Hindlimb muscle (tissue), 1 donor: ENCODE measurements at places on chromosomes 2 and 18. TPM values are rescaled to one million over a fixed set of nuclear protein-coding genes. Genes with fewer than 3 reads are reported as not detected.

DNA sequence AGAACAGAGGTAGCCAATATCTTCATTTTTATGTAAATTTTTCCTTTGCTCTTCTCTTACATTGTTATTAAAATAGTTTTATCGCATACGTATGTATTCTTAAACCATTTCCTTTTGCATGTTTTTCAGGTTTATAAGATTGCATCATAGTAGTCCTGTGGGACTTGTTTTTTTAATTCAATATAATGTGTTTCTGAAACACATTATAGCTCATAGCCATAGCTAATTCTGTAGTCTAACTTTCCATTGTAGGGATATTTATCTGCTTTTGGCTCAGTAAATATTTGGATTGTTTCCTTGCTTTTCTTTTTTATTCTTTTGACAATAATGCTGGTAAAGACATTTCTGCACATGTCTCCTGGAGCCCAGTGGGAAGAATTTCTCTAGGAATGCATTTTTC lies 484.3 kb downstream of the PTPRM start:
- peak; percentile 55 for DNase-seq

GRCh38 chr2:39685126-39685525 lies 19.4 kb downstream of the TMEM178A start:
- no peak for DNase-seq

MRO gene
- 0.39 TPM for polyA plus RNA-seq

- peak; percentile 4 for DNase-seq
Observed at GRCh38 chr18:51330148-51330547, 132.7 kb upstream of the MEX3C start.

- no peak for DNase-seq
Observed at GRCh38 chr2:29518646-29519337, 402.6 kb downstream of the ALK start.

GRCh38 chr2:230814616-230815015 lies 50.1 kb upstream of the ITM2C start:
- DNase-seq = no peak

C2orf81 gene
- polyA plus RNA-seq = 2.7 TPM

- DNase-seq = no peak
Observed at GRCh38 chr2:6973895-6974545, 56.8 kb downstream of the RNF144A start.

REEP1 gene
- 88.7 TPM for polyA plus RNA-seq

DNA sequence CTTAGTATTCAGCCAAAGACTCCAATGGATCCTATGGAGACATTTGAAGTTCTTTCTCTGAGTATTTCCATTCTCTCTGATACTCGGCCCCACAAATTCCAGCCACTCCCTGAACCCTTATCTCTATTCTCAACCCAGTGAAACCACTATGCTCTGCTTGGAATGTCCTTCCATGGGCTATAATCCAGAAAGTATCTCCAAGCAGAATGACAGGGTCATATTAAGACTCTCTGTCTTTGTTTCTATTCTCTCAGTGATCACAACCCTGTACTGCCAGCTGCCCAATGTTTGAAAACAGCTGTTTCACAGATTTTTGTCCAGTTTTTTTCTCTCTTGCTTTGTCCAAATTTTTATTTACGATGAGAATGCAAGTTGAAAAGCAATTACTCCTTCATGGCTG lies 21.9 kb downstream of the CHMP3 start:
- DNase-seq = no peak

DNA sequence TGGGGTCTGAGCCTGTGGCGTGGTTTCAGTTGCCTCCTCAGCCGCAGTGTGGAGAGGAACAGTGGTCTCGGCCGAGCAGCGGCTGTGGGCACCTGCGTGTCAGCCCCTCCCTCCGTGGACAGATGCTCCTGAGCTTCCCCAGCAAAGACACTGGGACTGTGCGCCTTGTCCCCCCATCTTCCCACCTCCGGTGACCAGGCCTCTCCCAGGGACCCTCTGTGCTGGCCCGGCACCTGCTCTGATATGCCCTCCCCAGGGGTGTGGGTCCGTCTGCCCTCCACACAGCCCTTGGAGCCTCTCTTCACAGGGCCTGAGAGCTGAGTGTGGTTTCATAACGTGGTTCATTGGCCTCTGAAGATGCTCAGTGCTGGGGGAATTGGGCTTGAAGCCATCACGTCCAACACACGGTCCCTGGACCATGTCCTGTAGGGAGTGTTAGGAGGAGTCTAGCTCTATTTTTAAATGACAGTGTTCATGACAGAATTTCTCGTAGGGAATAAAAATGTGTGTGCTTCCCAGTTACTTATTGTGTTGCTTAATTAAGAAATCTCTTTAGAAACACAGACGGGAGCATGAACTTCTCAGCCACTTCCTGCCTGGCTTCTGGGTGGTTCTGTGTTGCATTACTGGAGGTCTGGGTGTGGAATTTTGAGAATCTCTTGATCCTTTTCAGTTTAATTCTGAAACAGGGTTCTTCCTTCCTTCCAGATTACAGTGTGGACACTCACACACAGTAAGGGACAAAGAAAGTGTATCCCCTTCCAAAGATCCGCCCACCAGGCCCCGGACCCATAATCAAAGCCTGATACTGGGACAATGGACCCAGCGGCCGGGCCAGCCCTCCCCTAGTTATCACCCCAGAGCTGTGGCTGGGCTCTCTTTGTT lies 110.7 kb downstream of the NFATC1 start:
- no peak for DNase-seq

DNA sequence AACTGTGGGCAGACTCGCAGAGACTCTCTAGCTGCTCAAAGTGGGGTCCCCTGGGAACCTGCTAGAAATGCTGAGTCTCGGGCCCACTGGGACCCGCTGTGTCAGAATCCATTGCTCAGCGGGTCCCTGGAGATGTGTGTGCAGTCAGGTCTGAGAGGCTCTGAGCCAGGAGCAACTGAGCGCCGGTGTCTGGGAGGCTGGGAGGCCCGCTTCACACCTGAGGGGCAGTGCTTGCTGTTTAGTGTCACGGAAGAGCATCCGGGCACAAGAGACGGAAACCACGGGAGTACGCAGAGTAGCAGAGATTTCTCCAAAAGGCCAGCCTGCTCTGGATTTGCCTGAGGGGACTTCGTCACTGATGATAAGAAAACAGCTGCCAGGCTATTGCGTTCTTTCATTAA lies 70.1 kb downstream of the EDAR start:
- DNase-seq = no peak

ERICH2 gene
- polyA plus RNA-seq = 0.56 TPM

- DNase-seq = no peak
Observed at GRCh38 chr2:110768591-110768990, 36.2 kb downstream of the ACOXL start.

TOGARAM2 gene
- 0.83 TPM for polyA plus RNA-seq

DNA sequence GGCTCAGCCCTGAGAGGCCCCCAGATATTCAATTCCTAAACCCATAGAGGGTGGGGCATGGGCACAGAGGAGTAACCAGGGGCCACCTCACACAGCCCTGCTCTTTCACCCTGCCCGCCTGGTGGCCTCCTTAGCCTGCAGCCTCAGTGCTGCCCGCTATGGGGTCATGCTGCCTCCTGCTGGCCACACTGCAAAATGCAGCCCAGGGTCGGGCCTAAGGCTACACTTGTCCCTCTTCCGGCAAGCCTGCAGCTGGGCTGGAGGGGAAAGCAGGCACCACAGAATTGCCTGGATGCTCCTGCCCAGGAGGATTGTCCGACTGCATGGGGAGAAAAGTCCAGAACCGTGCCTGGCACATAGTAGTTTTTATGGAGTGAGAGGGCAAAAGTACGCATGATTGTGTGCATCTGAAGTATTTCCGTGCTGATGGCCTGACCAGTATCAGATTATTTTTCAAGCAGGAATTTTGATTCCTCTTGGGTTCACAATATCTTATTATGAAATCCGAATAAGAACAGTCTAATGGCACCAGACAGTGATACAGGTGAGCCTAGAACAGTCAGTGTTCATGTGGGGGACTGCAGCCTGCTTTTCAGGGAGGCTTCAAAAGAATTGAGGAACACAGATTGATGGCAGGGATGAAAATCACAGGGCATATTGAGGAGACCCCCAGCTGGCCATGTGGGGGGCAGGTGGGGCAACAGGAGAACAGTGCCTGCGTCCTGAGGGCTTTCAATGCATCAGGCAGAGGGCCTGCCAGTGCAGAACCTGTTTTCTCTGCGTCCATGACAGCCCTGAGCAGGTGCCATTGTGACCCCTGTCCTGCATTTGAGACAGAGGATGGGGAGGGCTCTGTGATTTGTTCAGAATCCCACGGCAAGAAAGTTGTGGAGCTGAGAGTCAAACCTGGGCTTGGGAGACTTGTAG lies 51.2 kb upstream of the ALPP start:
- DNase-seq = peak; percentile 55

ID2 gene
- 26.7 TPM for polyA plus RNA-seq

CRYBA2 gene
- not detected for polyA plus RNA-seq

GRCh38 chr2:86243950-86244733 lies 44.9 kb downstream of the MRPL35 start:
- no peak for DNase-seq

DNA sequence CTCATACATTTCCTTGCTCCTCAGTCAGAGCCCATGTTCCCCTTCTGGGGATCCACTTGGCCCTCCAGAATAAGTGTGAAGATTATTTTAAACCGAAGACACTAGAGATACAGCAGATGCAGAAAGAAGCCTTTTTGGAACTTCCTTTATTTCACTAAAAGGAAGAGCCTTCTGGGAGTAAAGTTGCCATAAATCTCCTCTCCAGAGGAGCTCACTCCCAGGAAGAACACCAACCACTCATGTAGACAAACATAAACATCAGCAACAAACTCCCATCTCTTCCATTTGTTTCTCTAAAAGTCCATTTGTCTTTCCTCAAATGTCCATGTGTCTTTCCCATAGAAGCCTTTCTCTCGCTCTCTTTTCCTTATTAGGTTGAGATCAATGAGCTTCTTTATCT lies 62.4 kb upstream of the MSH6 start:
- DNase-seq = no peak

SCN7A gene
- polyA plus RNA-seq = 46.2 TPM

DNA sequence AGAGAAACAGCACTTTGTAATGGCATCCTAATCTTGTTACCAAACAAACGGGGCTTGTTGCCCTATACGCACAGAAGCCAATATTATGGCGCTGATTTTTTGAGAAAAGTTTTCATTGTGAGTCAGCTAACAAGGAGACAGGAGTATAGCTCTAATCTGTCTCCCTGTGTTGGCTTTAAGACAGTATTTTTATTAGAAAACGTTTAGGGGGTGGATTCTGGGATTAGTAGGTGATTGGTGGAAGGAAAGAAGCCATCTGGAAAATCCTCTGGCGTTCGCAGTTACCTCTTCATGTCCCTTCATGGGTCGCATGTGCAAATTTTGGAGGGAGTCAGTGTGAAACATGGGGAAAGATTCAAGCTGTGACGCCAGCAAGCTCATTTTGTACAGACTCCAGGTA lies 698 bp upstream of the TMEM237 start:
- peak; percentile 51 for DNase-seq

DNA sequence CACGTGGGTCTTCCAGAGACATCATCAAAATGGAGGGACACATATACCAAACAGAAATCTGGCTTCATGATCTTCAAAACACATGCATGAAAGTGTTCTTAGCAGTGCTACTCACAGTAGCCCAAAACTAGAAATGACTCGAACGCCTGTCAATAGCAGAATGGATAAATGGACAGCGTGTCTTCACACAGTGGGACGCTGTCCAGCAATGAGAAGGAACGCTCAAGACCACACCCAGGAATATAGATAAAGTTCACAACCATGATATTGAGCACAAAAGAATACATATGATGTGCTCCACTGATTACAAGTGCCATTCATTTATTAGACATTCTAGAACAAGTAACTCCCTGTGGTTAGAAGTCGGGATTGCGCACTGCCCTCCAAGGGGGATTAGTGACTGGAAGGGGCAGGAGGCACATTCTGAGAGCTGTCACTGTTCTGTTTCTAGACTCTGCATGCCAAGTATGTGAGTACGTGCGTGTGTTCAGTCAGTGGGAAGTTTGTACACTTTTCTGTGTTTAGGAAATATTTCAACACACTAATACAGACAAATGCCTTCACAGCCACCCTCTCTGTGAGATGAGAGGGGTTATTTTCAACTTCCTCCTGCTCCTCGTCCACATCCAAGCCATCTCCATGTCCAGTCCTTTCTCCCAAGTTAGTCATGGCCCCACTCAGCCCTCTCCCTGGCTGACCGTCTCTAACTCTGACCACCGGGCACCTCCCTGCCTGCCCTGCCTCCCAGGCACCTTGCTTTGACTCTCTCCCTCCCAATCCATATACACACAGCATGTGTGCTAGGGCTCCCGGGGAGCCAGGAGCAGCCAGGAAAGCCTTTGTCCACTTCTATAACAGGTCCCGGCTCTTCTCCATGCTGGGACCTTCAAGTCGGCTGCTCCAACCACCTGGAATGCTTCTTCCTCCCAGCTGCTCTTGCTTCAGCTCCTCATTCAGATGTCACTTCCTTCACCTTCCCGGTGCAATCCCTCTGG lies 26.9 kb upstream of the TNS1 start:
- no peak for DNase-seq

DNA sequence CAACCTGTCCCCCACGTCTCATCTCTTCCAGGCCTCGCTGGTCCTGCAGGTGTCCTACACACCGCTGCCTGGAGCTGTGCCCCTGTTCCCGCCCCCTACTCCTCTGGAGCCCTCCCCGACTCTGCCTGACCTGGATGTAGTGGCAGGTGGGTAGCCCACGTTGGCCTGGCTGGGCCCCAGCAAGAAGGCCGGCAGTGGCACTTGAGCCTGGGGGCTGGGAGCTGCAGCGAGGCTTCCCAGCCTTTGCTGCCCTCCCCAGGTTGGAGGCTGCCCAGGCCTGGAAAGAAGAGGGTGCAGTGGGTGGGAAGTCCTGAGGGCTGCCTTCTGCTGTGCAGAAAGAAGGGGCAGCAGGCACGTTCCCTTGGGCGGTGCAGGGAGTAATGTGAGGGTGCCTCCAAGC lies 58.4 kb downstream of the DYSF start:
- DNase-seq = no peak
